Right cardiac atrium (tissue), 5 donors: ENCODE measurements at places on chromosomes 13 and 19. TPM values are rescaled to one million over a fixed set of nuclear protein-coding genes. Genes with fewer than 3 reads are reported as not detected.

DNA sequence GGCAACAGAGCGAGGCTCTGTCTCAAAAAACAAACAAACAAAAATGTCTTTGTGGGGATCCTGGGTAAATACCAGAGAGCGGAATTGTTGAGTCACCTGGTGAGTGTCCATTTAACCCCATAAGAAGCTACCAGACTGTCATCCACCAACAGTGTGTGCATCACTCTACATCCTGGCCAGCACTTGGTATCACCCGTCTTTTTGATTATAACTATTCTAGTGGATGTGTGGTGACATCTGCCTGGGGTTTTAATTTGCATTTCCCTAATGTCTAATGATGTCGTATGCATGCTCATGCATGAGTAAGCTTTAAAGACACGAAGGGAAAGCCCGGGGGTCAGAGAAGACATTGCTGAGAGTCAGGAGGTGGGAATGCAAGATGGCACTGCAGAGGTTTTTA is 126.7 kb upstream of the MRI1 start:
- DNase-seq, result no peak

GRCh38 chr19:3455393-3455955 is 24.9 kb downstream of the SMIM24 start:
- no peak for DNase-seq

Gene MIER2
- 15.1 TPM for polyA plus RNA-seq

GRCh38 chr19:48918801-48919247 is 14.7 kb upstream of the DHDH start:
- DNase-seq, result no peak

Gene FUT1
- 3.0 TPM for polyA plus RNA-seq

DNA sequence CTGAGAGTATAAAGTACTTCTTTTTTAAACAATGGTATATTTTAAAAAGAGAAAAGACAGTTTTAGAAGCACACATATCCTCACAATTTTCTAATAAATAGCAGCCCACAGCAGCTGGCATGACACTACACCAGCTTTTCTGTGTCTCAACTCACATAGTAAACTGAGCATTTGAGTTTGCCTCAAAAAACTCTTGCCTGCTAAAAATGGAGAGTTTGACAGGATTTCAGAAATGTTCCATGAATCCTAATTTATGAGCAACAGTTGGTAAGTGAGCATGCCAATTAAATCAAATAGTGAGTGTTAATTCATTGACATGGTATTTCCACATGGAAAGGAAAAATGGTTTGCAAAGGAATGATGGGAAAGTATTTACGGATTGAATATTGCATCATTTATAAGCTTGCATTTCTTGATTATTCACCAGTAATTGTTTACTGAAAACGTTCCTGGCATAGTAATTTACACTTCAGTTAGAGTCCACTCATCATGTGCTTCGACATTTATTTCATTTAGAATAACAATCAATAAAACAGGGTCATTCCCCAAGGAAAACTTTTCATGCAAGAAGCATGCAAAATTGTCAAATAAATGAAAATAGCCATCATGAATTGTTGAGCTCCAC is 323.0 kb downstream of the EFNB2 start:
- DNase-seq, result no peak
